CD4-positive, alpha-beta T cell (primary cell): ENCODE measurements at places on chromosomes 3 and 15.

- no peak for DNase-seq
These were observed 221.0 kb downstream of the ZMAT3 start for GRCh38 chr3:178850450-178851190.

GRCh38 chr3:194167480-194168282, 31.7 kb downstream of the HES1 start:
- DNase-seq = no peak

GRCh38 chr15:94602754-94603470, 371.6 kb downstream of the MCTP2 start:
- DNase-seq = no peak

DNA sequence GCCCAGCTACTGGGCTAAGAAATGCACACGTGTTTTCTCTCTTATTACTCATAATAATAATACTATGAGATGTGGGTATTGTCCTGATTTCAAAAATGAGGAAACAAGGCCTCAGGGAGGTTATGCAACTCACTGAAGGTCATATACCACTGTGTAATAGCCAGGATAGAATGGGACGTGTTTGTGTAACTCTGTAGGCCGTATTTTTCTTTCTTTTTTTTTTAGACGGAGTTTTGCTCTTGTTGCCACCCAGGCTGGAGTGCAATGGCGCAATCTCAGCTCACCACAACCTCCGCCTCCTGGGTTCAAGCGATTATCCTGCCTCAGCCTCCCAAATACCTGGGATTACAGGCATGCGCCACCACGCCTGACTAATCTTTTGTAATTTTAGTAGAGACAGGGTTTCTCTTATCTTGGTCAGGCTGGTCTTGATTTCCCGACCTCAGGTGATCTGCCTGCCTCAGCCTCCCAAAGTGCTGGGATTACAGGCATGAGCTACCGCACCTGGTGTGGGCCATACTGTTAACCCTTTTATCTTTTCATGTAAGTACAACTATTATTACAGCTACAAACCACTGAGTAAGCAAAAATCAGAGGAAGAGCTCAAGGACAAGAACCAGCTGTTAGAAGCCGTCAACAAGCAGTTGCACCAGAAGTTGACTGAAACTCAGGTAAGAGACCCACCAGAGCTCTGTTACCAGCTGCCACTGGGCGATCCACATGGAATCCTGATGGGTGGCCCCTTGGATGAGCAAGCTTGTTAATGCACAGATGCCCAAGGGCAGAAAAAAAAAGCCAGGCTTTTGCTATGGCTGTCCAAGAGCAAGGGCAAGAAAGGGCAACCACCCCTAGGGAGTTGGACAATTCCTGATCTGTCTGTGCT, 6.7 kb downstream of the KNSTRN start:
- DNase-seq = peak; percentile 49

DNA sequence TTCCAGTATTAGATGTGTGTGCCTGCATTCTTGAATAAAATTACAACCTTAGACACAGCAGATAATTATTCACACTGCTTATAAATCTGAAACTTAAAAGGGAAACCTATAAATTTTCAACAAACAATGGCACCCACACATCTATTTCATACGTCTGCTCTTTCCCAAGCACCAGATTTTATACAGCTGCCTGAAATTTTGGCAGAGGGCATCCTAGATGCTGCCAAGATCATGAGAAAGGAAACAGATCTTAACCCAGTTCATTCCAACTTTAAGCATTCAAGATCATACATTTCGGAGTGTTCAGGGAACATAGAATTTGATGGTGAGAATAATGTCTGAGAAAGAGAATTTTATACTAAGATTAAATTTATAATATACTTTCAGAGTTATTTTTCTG, 53.1 kb downstream of the CLDN1 start:
- no peak for DNase-seq

DNA sequence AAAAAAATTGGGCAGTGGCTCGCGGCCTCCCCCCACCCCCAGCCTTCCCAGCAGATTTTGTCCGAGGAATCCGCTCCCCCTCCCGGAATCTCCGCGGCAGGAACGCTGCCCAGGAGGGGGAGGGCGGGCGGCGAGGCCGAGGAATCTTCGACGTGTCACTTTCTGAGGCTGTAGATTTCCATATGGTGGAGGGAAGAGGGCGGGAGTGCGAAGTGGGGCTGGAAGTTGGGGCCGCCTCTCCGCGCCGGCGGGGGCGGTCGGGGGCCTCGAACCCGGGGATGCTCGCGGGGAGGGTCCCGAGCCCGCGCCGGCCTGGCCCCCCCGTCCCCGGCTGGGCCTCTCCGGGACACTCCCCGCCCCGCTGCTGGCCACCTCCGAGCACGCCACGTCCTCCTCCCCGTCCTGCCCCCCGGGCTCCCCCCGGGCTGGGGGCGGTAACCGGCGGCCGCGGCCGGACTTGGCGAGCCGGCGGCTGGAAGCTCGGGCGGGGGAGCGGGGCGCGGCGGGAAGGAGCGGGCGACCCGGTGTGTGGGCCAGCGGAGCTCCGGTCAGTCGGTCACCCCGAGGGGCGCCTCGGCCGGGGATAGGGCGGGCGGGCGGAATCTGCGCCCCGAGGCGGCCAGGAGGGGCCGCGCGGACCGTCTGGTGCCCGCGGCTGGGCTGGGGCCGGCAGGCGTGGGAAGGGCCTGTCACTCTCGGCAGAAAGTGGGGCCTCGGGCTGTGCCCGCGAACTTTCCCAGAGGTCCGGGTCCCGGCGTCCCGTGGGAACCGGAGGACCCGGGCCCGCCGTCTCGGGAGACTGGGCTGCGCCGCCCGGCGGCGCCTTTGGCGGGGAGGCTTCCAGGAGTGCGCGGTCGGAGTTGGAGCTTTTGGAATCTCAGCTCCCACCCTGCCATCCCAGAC, 951 bp downstream of the FNDC3B start:
- peak; percentile 53 for DNase-seq

DNA sequence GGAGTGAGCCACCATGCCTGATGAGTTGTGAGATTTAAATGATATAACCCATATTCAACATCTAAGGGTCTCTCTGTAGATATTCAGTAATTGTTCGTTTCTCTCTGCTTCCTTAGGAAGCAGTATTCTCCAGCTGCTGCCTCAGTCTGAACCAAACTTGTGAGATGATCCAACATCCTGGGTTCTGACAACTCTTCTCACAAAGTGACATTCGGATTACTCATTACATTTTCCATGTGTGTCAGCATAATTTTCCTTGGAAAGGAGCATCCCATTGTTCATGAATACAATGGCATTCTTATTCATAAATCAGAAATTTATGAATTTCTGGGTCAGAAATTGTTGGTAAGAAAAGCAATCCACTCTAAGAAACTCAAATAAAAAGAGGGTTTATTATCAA, 15.0 kb upstream of the SEC22A start:
- no peak for DNase-seq

DNA sequence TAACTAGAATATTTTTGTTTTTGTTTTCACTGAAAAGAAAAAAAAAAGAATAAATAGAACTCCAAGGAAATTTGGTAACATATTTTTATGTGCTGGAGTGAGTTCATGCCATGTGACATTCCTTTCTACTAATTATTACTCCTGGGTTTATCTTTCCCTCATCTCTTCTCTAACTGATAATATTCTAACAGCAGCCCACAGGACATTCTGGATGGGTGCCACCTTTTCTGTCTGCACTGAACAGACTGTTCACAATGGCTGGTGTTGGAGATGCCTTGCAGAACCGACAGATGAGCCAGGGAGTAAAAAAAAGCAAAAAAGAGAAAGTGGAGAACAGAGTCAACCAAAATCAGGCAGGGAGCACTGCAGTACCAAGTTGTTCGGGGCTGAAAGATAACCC, 151.3 kb downstream of the OR4M2 start:
- no peak for DNase-seq

DNA sequence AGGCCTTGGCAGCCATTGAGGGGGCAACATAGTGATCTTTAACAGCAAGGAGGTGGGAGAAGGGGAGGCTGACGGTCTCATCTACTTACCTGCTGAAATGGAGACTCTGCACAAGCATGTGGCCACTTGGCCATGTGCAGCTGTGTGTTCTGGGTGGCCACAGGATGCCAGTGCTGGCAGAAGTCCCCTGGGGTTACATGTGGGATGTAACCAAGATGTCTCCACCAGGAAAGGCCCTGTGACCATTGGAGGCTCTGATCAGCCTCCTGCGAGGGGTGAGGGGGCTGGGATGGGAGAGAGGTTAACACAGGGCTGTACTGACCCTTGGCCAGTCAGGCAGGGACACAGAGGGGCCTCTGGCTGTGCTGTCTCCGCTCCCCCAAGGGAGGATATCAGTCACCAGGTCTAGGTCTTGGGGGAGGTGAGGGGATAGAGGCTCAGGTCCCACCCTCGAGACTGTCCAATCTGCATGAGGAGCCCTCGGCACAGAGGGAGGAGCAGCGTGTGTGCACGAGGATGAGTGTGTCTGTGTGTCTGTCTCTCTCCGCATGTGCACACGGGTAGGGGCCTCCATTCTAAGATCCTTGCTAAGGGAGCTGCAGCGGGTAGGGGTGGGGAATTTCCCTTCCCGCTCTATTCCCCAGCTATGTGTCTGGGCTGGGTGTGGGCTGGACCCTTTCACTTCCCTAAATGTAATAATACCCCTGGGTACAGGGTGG, 19.5 kb downstream of the PRKCD start:
- DNase-seq = no peak

DNA sequence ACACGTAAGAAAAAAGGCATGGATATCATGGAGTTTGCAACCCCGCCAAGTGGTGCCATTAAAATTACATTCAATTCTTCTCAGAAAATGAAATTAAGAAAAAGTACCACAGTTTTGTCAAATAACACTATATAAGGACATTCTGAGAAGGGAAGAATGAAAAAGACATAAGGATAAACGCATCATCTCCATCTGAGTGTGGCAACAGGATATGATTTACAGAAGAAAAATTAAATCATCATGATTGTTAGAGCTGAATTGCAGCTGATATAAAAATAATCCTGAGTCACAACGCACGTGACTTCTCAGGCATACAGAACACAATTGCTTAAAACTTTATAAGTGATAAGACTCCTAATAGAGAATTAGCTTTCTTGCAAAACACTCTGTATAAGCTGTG, 133.8 kb downstream of the GREM1 start:
- no peak for DNase-seq

- no peak for DNase-seq
These were observed 777 bp upstream of the EIF4A2 start for GRCh38 chr3:186782542-186783057.

GRCh38 chr3:87997298-87997697, 61.5 kb downstream of the CGGBP1 start:
- no peak for DNase-seq

DNA sequence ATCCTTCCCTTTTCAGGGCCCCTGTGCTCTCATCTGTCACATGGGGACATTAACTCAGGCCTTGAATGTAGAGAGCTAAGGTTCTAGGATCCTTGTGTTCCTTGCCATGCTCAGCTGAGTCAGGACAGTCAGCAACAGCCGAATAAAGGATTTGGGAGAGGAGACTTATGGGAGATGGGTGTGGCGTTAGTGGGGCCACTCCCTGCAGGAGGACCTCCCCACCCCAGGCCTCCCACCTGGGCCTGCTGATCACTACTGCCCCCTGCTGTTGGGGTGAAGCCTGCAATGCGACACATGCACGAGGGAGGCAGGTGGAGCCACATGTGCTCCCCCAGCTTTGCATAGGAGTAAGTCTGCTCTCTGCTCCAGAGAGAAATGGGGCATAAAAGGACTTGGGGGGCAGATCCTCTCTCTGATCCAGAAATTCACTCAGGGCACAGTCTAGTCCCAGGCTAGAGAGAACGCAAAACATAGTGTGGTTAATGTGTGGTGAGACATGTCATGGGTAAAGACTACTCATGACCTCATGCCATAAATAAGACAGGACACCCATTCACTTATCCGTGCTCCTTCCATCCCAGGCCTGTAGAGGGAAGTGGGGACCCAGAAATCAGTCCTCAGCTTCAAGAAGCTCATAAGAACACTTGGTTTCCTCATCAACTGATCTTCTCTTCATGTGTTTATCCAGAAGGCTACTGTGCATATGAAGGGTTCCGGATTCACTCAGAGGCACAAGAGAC, 19.4 kb downstream of the RBP1 start:
- DNase-seq = no peak

DNA sequence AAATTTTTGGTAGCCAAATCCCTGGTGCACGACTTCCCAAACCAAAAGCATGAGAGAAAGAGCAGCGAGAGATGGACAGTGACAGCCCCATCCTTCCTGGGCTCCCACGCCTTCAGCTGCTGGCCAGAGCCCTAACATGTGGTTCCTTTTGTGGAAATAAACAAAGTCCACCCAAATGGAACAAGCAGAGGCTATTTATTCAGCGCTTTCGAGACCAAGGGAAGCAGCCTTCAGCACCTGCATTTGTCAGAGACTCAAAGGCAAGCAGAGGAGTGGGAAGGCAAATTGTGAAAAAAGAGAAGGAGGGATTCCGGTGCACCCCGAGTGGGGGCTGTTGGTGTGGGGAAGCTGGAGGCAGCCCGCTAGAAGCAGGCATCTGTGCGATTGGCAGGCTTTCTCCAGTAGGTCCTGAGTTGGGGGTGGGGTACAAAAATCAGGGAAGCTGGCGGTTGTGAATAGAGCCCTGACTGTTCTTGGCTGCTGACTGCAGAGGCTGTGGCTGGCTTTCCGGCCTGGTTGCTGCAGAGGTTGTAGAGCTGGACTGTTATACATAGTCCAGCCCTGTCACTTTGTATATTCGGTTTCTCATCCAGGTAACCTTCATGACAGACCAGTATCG, 427.2 kb downstream of the OCA2 start:
- no peak for DNase-seq

- no peak for DNase-seq
These were observed 99.2 kb downstream of the CACNA1D start for GRCh38 chr3:53593611-53594010.

DNA sequence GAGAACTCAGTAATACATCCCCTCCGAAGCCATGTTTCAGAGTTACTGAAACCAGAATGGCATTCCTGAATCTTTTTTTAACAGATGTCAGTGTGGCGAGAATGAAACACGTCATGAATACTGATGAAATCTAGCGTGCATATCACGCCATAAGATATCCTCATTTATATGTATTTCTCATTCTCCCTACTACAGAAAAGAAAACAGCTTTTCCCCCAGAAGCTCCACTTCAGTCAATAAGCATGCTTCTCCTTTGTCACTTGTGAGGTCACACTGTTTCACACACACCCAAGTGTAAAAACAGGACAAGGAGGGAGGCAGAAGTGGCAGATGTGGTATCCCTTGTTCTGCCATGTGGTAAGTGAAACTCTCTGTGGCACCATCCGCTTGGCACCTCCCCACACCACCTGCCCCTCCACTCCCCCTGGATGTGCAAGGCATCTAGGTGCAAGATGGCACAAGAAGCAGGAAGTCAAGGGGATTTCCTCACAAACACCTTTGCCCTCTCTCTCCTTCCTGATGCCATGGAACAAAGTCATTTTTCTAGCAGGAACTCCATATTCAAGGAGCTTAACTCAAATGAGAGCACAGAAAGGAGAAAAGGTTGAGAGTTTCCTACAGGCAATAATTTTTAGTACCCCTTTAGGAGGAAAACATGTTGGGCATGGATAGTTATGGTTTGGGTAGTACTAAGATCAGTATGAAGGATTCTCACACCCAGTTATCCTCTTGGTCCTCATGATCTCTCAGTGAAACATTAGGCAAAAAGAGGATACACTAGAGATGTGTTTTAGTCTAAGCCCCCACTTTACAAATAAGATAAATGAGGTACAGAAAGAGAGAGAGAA, 47.5 kb upstream of the FRMD4B start:
- no peak for DNase-seq
